Brain pericyte (primary cell): ENCODE measurements at places on chromosomes 13 and 19.

- no peak for DNase-seq
Observed at GRCh38 chr13:30623392-30623791, 5.7 kb downstream of the USPL1 start.

DNA sequence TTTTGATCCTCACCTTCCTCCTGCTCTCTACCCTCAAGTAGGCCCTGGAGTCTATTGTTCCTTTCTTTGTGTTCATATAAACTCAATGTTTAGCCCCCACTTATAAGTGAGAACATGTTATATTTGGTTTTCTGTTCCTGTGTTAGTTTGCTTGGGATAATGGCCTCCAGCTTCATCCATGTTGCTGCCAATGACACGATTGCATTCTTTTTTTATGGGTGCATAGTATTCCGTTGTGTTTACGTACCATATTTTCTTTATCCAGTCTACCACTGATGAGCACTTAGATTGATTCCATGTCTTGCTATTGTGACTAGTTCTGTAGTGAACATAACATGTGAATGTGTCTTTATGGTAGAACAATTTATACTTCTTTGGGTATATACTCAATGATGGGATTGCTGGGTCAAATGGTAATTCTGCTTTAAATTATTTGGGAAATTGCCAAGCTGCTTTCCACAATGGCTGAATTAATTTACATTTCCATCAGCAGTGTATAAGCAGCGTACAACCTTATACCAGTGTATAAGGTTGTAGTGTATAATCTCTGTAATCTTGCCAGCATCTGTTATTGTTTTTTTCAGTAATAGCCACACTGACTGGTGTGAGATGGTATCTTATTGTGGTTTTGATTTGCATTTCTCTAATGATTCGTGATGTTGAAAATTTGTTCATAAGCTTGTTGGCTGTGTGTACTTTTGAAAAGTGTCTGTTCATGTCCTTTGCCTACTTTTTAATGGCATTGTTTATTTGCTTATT is 288.9 kb downstream of the KCNRG start:
- DNase-seq = no peak

GRCh38 chr13:21930536-21930935 is 259.7 kb downstream of the FGF9 start:
- DNase-seq = no peak

DNA sequence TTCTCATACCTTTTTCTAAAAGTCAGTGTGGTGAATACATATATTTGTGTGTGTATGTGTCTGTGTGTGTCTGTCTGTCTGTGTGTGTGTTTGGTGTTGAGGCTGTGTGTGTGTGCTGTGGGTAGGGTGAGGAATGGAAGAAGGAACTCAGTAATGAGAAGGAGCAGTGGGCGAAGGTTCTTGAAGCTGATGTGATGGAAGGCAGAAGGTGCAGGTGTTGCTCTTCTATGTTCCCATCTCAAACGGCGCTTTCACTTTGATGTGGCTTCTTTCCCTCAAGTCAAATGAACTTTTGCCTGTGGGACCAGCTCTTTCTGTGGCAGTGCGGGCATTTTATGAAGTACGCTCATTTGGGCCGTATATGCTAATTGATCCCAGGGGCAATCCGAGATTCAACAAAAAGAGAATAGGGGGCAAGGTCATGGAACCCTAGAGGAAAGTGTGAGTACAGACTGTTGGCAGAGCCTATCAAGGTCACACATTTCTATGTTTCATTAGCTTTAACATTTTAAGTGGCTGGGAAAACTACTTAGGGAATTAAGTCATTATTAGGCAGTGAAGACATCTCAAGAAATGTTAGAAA is 15.2 kb downstream of the BIVM start:
- no peak for DNase-seq

DNA sequence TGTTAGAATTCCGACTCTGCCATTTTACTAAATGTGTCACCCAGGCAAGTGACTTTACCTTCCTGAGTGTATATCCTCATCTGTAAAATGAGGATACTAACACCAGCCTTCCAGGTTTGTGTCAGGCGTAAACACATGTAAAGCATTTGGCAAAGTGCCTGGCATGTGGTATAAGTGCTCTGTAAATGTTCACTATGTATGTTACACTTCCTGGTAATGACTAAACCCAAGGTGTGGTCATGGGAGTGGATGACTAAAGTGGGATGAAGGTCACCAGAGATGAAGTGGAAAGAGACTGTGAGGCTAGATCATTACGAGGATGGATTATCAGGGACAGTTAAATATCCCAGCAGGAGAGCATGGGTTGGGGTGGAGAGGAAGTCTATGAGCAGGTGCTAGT is 25.6 kb downstream of the DEDD2 start:
- no peak for DNase-seq

- DNase-seq = no peak
Observed at GRCh38 chr19:55188625-55189024, 8.5 kb upstream of the SYT5 start.

DNA sequence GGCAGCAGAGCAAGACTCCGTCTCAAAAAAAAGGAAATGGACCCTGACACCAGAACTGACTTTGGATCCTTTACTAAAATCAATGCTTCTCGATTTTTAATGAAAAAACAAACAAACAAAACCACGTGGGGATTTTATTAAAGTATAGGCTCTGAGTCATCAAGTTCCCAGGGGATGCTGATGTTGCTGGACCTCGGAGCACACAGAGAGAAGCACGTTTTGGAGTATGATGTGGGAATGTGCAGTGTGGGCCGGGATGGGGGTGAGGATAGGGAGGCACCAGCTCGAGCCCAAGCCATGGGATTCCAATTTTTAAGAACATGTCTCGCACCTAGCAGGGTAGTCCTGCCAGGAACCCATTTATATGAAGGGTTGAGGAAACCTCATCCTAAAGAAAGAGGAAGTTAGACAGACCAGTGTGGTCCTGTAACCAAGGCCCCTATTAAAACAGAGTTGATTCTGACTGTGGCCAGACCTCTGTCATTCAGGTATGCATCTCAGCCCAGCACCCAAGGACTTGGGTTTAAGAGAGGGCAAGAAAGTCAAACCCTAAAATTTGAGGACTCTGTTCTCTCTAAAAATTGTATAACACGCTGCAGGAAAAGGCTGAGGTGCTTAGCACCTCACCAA is 6.4 kb downstream of the FLT1 start:
- no peak for DNase-seq
